Omental fat pad (tissue), 4 donors: ENCODE measurements at places on chromosomes 5 and 9. TPM values are rescaled to one million over a fixed set of nuclear protein-coding genes. Genes with fewer than 3 reads are reported as not detected.

Gene TAF1L
- not detected for total RNA-seq

- DNase-seq, result no peak
Observed at GRCh38 chr5:172524573-172525021, 70.3 kb upstream of the SH3PXD2B start.

Gene SHISAL2B
- not detected for total RNA-seq

DNA sequence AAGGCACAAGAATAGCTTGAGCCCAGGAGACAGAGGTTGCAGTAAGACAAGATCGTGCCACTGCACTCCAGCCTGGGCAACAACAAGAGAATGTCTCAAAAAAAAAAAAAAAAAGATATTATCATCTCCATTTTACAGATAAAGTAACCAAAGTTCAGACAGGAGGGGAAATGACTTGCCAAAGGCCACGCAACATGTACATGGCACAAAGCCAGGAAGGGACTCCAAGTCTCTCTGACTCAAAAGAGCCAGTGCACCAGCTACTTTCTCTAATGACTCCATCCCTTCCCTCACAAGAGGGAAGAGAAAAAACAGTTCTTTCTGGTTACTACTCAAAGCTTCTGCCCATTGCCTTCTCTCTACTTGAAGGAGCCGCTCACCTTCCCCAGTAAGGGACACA is 34.1 kb downstream of the SIL1 start:
- no peak for DNase-seq

- no peak for DNase-seq
Observed at GRCh38 chr5:81800797-81801196, 49.9 kb upstream of the SSBP2 start.

Gene CKMT2
- 9.1 TPM for total RNA-seq

DNA sequence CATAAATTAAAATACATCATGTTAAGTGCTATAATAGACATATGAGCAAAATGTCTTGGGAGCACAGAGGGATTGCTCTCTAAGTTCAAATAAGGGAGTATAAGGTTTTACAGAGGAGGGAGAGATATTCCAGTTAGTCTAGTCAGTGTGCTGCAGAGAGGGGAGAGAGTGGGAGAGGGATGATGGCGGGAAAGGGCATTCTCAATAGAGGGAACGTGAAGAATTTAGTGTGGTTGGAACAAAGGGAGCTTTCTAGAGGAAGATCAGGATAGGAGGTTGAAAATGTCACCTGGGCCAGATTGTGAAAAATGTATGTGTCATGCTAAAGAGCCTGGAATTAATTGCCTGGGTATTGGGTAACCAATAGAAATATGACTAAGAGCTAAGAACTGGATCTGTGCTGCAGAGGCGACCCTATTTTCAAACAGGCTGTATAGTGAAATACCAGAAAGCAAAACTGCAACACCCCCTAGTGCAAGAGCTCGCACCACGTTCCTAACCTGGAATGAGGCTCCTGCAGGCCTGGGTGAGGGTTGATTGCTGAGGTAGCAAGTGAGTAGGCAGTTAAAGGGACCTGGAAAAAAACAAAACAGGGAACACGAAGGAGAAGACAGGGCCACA is 791.8 kb upstream of the C9orf72 start:
- DNase-seq, result no peak

Gene CCDC180
- 3.5 TPM for total RNA-seq

DNA sequence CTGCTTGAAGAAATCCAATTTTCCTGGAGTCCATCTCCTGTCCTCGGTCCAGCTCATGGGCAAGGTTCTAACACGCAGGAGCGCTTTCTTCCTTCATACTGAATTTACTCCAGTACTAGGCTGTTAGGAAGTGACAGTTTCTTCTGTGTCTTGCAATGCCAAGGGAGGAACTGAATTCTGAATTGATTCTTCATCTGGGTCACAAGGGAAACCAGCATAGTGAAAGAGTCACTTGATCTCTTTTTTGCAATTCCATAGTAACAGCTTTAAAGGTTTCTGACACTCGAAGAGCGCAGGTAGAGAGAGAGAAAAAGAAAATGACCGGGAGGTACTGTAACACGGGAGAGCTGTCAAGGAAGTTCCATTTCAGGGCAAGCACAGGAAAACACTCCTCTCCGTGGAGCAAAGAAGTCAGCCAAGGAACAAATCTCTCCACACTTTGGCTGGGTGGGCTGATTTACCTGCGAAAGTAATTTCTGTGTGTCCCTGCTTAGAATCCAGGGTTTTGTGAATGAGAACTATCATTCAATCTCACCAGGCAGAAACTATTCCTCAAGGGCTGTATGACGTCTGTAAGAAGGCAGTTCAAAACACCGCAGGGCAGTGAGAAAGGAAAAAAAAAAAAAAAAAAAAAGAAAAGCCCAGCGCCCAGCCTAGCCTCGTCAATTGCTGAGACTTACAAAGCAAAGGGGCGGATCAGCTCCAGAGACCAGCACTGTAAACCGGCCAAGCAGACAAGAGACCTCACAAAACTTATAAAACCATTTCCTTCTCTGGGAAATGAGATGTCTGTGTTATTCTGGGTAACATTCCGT is 617.8 kb downstream of the PDE4D start:
- DNase-seq, result no peak

DNA sequence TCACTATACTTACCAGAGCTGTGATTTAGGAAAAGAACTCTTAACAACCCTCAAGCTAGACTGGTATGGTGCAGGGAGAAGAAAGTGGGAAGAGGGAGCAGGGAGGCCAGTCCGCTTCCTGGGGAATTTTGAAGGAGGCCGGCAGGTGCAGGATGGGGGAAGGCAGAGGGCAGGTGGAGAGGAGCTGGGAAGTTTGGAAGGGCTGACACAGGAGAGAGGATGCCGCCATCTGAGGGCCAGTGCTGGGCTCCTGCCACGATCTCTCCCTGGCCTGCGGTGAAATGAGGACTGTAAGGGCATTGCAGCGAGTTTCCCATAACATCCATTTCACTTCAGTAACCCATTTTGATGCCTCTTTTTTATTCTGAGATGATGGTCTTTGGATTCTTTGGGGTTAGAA is 8.9 kb downstream of the DAB2IP start:
- no peak for DNase-seq

DNA sequence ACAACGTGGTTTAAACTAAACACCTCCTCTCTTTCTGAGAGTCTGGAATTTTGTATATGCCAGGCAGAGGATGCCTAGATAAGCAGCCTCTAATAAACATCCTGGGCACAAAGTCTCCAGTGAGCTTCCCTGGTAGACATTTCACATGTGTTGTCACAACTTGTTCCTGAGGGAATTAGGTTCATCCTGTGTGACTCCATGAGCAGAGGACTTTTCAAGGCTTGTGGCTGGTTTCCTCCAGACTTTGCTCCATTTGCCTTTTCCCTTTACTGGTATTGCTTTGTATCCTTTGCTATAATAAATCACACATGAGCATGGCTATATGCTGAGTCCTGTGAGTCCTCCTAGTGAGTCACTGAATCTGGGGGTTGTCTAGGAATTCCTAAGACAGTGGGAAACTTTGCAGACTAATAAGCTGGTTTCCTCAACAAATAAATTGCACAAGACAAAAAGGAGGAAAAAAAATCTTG is 77.4 kb downstream of the NR2F1-AS1 start:
- no peak for DNase-seq

- no peak for DNase-seq
Observed at GRCh38 chr5:35557199-35557598, 60.5 kb upstream of the SPEF2 start.

GRCh38 chr5:72799721-72800120 is 16.7 kb upstream of the TNPO1 start:
- no peak for DNase-seq
